ENCODE measurements at places on chromosomes 12 and 14.

GRCh38 chr14:91241863-91242262 lies 2.6 kb downstream of the GPR68 start:
- no peak for DNase-seq

DNA sequence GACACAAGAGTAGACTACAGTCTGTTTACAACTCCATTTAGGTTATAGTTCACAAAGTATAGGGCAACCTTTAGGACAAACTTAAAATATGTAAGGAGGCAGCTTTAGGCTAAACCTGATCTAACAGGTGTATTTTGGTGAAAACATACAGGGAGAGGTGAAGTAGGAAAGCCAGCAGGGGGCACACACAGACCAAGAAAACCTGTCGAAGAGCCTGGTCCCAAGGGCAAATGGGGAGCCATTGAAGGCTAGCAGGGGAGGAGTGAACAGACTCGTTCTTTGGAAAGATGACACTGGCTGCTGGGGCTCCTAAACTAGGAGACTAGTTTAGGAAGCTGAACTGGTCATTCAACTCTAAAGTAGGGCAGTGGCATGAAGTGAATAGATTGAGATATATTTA lies 138.8 kb upstream of the WSCD2 start:
- DNase-seq: peak; percentile 52

DNA sequence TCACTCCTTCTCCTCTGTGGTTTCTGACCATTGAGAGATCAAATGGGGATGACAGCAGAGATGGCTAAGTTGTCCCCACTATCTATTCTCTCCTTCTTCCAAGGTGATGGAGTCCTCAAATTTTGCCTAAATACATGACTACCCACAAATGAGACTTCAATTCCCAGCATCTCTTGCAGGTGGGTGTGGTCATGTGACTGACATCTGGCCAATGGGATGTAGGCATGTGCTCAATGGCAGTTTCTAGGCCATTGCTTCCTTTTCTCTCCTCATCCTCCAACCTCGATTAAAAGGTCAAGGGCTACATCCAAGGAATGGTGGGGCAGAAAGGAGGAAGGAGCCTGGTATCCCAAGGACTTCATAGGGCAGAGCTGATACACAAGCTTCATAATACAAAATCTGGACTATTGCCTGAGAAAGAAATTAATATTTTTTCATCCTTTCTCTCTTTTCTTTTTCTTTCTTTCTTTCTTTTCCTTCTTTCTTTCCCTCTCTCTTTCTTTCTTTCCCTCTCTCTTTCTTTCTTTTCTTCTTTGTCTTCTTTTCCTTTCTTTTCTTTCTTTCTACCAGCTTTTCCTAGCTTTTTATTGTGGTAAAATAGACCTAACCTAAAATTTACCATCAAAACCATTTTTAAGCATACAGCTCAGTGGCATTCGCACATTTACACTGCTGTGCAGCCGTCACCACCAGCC lies 100.9 kb upstream of the PRB2 start:
- DNase-seq: no peak

DNA sequence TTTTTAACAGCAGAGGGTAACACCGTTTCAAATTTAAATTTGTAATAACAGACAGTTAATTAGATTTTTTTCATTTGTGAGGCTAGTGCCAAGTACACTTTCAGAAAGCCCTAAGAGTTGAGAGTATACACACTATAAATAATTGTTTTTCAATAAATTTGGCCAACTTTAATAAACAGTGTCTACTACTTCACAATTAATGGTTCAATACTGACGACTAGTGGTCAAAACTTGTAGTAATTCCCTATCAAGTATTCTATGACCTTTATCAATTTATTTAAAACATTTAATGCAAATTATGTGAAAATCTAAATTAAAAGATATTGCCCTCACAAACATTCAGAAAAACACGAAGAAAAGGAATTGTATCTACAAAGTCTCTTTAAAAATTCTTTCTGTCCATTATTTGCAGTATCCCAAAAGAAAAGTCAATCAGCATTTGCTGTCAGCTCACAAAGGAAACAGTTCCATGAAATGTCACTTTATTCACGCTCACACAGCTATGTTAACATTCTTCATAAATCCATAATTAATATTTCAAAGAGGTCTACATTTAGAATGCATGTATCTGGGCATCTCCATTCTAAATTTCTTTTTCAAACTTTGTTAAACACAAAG lies 91.2 kb downstream of the CEP128 start:
- peak; percentile 41 for DNase-seq

- no peak for DNase-seq
Observed at GRCh38 chr14:101884089-101884933, 80.1 kb upstream of the DYNC1H1 start.

DNA sequence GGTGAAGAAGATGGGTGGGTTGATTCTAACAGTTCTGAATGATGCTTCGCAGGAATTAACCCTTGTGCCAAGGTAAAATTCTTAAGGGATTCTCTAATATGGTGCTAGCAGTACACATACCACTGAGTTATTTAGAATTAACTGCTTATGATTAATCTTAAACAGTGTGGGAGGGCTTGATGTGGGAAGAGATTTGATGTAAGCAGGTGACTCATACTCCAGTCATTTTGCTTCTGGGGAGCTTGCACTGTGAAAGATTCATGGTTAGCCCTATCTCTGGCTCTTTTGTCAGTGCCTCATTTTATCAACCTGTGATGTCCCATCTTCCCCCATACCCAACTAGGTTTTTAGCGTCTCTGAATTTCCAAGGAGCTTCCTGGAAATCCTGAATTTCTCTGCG lies 83.8 kb downstream of the NRXN3 start:
- DNase-seq: no peak

DNA sequence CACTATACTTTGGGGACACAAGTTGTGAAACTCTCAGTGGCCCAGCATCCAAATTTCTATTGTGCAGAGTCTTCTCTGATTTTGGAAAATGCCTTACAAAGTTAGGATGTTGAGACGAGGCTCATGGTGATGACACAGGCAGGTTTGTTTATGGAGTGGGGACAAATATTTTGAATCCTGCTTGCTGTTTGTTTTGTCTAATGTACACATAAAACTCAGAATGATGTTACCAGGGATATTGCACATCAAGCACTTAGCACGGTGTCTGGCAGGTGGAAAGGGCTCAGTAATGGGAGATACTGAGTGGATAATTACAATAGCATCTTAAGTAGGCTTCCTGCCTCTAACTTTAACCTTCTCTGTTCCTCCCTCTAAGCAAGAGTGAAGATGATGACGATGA lies 628.9 kb upstream of the TBX3 start:
- DNase-seq: no peak

- DNase-seq: no peak
Observed at GRCh38 chr12:27817766-27818165, 37.7 kb upstream of the MANSC4 start.

GRCh38 chr14:102795060-102795925 lies 18.0 kb downstream of the TRAF3 start:
- DNase-seq: no peak

GRCh38 chr12:22051114-22051698 lies 5.2 kb downstream of the CMAS start:
- DNase-seq: no peak

DNA sequence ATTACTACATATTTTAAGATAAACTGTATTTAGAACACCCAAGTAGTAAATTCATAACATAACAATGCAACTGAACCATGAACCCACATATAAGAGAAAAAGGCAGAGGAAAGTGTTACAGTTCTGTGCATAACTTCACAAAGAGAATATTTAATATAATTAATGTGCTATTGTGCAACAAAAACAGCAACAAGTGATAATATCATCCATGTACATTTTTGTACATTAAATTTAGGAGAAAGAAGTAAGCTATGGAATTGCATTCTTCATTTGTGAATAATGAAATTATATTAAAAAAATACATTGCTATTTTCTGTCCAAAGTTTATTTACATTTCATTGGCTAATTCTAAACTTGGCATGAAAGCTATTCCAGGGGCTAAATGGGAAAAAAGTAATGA lies 72.6 kb downstream of the PLEKHG7 start:
- no peak for DNase-seq

GRCh38 chr12:132376464-132376830 lies 47.1 kb upstream of the GALNT9 start:
- no peak for DNase-seq

Data from brain (organoid and tissue), 16 donors.